ENCODE measurements at places on chromosomes 3 and 15. TPM values are rescaled to one million over a fixed set of nuclear protein-coding genes. Genes with fewer than 3 reads are reported as not detected.

Gene MST1R
- 0.52 TPM for polyA plus RNA-seq

Gene EFHB
- polyA plus RNA-seq: 0.28 TPM

Gene CEP19
- polyA plus RNA-seq: 2.3 TPM

DNA sequence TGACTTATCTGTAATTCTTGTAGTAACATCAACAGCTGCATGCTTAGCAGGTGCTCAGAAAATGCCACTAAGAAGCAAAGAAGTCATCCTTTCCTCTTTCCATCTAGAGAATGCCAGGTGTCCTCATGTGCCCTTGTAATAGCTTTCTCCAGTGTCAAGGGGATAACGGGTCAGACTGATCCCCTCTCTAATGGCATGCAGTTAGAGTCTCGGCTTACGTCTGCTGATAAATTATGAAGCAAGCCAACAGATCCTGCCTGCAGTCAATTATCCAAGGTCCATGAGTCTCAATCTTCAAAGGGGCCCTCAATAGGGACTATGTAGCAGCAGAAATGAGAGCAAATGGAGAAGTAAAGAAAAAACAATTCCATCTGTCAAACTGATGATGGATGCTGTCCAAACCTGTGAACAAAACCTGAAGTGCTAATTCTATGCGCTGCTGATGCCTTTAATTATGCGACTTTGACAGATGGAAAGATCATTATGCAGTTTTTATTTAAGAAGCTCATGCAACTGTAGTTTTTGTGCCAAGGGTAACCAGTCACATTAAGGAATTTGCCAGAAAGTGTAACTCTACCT, 162.8 kb upstream of the PEX5L start:
- no peak for DNase-seq

DNA sequence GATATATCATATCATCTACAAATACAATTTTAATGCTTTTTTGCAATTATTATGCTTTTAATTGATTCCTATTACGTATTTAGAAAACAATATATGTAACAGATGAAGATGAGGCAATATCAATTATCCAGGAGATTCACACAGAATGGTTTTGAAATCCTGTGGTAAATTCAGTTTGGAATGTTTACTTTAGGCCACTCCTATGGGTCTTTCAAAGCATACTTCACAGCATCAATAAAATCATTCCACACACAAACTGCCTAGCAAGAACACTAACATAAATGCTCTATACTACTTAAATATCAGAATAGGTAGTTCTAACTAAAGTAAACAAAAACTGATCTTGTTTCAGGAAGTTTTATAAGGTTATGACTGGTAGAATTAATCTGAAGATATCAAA, 90.5 kb downstream of the FAM227B start:
- peak; percentile 7 for DNase-seq

DNA sequence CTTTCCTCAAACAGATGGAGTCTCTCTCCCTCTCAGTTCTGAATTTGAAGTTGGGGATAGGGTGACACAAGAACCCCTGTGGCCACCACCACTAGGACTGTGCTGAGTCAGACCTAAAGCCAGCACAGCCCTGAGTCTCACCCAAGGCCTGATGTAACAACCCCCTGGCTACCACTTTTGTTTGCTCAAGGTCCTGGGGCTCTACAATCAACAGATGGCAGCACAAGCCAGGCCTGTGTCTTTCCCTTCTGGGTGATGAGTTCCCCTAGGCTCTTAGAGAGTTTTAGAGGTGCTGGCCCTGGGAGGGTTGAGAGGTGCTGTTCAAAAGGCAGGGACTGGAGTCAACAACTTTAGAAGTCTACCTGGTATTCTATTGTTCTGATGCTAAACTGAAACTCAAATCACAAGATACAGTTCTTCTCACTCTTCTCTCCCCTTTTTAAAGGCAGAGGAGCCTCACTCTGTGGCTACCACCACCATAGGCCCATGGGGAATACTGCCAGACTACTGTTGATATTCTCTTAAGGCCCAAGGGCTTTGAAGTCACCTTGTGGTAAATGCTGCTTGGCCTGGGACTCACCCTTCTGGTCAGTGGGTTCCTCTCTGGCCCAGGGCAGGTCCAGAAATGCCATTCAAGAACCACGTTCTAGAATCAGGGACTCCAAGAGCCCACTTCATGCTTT, 6.5 kb downstream of the OR5K4 start:
- DNase-seq: no peak

DNA sequence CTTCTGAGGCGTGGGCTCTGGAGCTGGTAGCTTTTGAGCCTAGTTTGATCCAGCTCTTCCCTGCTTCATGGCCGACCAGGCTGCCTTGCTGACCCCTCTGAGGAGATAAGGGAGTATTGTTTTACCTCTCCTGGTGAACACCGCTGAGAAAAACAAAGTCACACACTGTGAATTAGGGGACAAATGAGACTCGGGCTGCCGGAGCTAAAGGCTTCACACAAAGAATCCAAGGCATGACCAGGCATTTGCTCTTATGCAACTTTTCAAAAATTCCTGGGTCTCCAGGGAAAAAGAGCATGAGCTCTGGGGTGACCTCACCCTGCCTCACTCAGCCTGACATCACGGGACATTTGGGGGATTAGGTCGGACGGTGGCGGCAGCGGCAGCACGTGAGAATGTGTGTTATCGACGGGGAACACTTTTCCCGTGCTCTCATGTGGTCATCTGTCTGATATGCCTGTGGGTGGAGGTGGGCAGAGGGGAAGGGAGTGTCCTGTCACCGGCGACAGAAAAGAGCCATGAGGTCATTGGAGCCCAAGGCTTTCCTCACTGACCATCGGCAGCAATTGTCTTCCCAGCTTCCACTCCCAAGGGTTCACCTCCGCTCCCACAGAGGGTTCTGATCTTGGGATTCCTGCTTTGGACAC, 61.0 kb downstream of the TMEM44 start:
- DNase-seq: peak; percentile 90

Measured in fibroblast of lung (primary cell).